ENCODE measurements at places on chromosomes 12 and 14.

- no peaks in the 10 kb centered on the region for H3K4me1 ChIP-seq
- DNase-seq, result no peak
- H3K36me3 ChIP-seq, result no peaks in the 10 kb centered on the region
- H3K27ac ChIP-seq, result no peak overlapping the region
These were observed 94.7 kb upstream of the OR4E1 start for GRCh38 chr14:21768116-21768874.

- DNase-seq, result no peak
- no peaks in the 10 kb centered on the region for H3K27me3 ChIP-seq
- peaks cover 24% of the 10 kb centered on the region for H3K4me1 ChIP-seq
- H3K36me3 ChIP-seq, result no peaks in the 10 kb centered on the region
- H3K4me3 ChIP-seq, result no peak overlapping the region
These were observed 6.0 kb downstream of the TMEM260 start for GRCh38 chr14:56585461-56586084.

DNA sequence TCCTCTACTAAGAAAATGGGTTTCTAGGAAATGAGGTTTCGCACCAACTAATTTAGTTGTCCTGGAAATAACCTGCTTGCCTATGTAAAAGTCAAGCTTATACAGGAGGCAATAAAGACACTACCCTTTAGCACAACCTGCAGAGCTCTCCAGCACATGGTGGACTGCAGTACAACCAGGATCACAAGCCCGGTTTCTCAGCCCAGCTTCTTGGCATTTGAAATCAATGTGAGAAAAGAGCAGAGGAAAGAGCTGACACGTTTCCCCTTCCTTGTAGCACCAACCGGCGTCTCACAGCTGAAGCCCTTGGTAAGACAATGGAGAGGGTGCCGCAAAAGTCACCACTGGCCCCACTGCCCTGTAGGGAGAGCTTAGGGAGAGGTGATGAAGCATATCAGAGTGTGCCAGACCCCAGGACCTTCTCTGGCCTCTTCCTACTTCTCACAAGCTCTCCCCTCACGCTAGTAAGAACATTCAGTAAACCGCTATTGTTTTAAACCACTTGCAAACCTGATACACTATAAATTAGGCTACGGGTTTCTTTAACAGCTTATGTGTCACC lies 8.6 kb downstream of the SPTLC2 start:
- no peak overlapping the region for H3K4me3 ChIP-seq
- H3K27me3 ChIP-seq, result no peaks in the 10 kb centered on the region
- no peaks in the 10 kb centered on the region for H3K36me3 ChIP-seq
- H3K4me1 ChIP-seq, result peaks cover 7% of the 10 kb centered on the region
- no peak for DNase-seq

- H3K36me3 ChIP-seq, result no peaks in the 10 kb centered on the region
- H3K27ac ChIP-seq, result no peak overlapping the region
- no peak overlapping the region for H3K4me3 ChIP-seq
- H3K4me1 ChIP-seq, result peaks cover 7% of the 10 kb centered on the region
- DNase-seq, result no peak
- H3K27me3 ChIP-seq, result peaks cover 8% of the 10 kb centered on the region
These were observed 3.9 kb upstream of the GPR162 start for GRCh38 chr12:6817662-6818157.

GRCh38 chr14:104114421-104115130 lies 23.8 kb upstream of the KIF26A start:
- H3K4me1 ChIP-seq, result peaks cover 23% of the 10 kb centered on the region
- no peak overlapping the region for H3K4me3 ChIP-seq
- H3K27me3 ChIP-seq, result no peaks in the 10 kb centered on the region
- H3K27ac ChIP-seq, result no peak overlapping the region
- H3K36me3 ChIP-seq, result no peaks in the 10 kb centered on the region

DNA sequence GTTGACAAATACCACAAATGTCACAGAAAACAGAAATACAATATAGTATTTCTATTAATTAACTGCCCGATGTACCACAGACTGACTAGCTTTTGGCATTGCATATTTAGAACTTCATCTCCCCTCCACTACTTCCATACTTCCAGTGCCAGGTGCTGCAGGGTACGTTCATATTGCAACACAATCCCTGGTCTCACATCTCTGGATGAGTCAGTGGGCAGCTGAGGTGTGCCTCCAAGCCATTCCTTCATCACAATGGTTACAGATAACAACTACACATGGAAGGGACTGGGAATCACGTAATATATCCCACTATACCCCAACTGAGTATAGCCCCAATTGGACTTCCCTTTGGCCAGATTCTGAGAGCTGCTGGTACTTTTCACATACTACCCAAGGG lies 31.1 kb downstream of the CCDC198 start:
- H3K4me3 ChIP-seq, result no peak overlapping the region
- no peaks in the 10 kb centered on the region for H3K27me3 ChIP-seq
- H3K4me1 ChIP-seq, result no peaks in the 10 kb centered on the region
- no peaks in the 10 kb centered on the region for H3K36me3 ChIP-seq

GRCh38 chr12:84561351-84561750 lies 351.2 kb downstream of the SLC6A15 start:
- no peak overlapping the region for H3K4me3 ChIP-seq
- H3K4me1 ChIP-seq, result no peaks in the 10 kb centered on the region
- no peaks in the 10 kb centered on the region for H3K36me3 ChIP-seq
- H3K27ac ChIP-seq, result no peak overlapping the region
- H3K27me3 ChIP-seq, result no peaks in the 10 kb centered on the region

GRCh38 chr12:64835901-64836300 lies 11.5 kb downstream of the TBC1D30 start:
- peaks cover 24% of the 10 kb centered on the region for H3K4me1 ChIP-seq
- no peak for DNase-seq
- no peak overlapping the region for H3K4me3 ChIP-seq
- no peaks in the 10 kb centered on the region for H3K27me3 ChIP-seq
- no peaks in the 10 kb centered on the region for H3K36me3 ChIP-seq

DNA sequence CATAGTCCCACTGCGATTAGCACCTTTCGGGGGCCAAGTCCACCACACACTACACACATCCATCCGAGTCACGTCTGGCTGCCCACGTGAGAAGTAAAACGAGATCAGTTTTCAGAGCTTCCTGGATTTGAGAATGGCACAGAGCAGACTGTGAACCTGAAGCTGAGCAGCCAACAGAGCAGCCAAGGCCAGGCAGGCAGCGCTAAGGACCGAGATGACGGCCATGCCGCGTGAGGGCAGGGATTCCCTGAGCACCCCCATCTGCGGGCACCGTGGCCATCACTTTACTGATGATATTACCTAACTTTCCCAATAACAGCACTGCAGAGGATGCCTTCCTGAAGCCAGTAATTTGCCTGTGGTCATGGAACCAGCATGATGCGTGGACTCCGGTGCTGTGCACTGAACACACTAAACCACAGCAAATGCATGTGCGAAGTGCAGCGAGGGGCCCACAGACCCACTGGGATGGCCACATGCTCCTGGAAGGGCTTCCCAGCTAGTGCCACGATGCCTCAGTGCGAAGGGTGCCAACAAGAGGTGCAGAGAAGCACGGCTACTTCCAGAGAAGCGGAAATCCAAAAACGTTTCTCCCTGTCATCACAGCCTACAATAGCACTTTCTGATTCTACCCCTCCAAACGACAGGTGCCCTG lies 56.0 kb downstream of the RNF34 start:
- no peak for DNase-seq
- H3K4me1 ChIP-seq, result no peaks in the 10 kb centered on the region
- H3K4me3 ChIP-seq, result no peak overlapping the region
- no peaks in the 10 kb centered on the region for H3K36me3 ChIP-seq

- H3K27me3 ChIP-seq, result no peaks in the 10 kb centered on the region
- H3K27ac ChIP-seq, result no peak overlapping the region
- no peak for DNase-seq
These were observed 39.2 kb downstream of the DICER1 start for GRCh38 chr14:95117937-95118721.

GRCh38 chr12:110458756-110459155 lies 8.6 kb upstream of the ARPC3 start:
- H3K36me3 ChIP-seq, result peaks cover 5% of the 10 kb centered on the region
- no peaks in the 10 kb centered on the region for H3K4me1 ChIP-seq
- DNase-seq, result no peak
- H3K27me3 ChIP-seq, result no peaks in the 10 kb centered on the region
- H3K27ac ChIP-seq, result no peak overlapping the region

- no peaks in the 10 kb centered on the region for H3K4me1 ChIP-seq
- H3K27me3 ChIP-seq, result no peaks in the 10 kb centered on the region
- H3K27ac ChIP-seq, result no peak overlapping the region
- no peak overlapping the region for H3K4me3 ChIP-seq
- DNase-seq, result no peak
These were observed 11.5 kb downstream of the RAD51B start for GRCh38 chr14:67831113-67831512.

- H3K27me3 ChIP-seq, result no peaks in the 10 kb centered on the region
- no peak overlapping the region for H3K4me3 ChIP-seq
- H3K4me1 ChIP-seq, result no peaks in the 10 kb centered on the region
- no peak overlapping the region for H3K27ac ChIP-seq
These were observed 55.6 kb upstream of the JDP2 start for GRCh38 chr14:75372260-75372659.

DNA sequence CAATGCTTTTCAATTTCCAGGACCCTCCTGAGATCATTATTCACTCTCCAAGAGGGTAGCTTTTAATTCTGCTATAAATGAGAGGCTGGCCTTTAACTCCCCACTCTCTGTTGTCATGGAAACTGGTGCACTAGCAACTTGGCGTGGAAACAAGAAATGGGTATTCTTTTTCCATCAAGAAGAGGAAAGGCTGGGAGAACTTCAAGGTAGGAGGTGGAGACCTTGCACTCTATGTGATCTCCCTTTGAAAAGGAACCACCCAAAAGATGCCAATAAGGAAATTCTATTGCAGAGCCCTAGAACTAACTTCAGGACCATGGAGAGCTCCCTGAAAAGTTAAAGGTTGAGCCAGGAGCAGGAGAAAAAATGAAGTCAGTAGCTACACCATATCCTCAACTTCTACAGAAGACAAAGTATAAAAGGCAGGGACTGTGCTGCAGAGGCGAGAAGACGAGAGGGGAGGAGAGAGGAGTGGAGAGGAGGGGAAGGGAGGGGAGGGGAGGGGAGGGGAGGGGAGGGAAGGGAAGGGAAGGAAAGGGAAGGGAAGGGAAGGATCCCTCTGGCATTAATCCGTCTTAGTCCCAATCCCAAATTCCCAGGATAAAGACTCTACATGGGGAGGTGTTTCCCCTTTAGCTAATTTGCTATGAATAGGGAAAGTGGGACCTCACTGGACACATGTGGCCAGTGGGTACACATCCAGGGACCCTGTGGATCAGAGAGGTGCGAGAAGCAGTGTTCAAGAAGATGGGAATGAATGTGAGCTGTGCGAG lies 46.7 kb upstream of the FICD start:
- no peaks in the 10 kb centered on the region for H3K27me3 ChIP-seq
- no peak for DNase-seq
- no peak overlapping the region for H3K27ac ChIP-seq
- no peaks in the 10 kb centered on the region for H3K36me3 ChIP-seq
- no peak overlapping the region for H3K4me3 ChIP-seq
- H3K4me1 ChIP-seq, result no peaks in the 10 kb centered on the region

DNA sequence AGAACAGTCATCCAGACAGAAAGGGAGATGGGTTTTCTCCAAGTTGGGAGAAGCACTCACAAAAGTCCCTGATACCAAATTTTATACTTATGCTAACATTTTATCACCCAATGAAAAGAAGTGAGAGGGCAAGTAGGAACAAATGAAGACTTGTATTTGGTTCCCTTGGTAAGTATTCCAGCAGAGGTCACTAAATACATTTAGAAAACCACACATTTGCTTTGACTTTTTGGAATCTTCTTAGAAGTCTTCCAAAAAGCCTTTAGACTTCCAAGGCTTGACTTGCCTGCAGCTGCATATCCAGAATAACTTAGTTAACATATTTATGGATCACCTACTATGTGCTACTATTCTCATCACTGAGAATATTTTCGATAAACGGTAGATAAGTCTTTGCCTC lies 3.1 kb upstream of the GYS2 start:
- H3K27ac ChIP-seq, result no peak overlapping the region
- H3K36me3 ChIP-seq, result no peaks in the 10 kb centered on the region
- H3K27me3 ChIP-seq, result no peaks in the 10 kb centered on the region
- no peak for DNase-seq
- peaks cover 18% of the 10 kb centered on the region for H3K4me1 ChIP-seq
- H3K4me3 ChIP-seq, result no peak overlapping the region

- peaks cover 23% of the 10 kb centered on the region for H3K4me1 ChIP-seq
- no peaks in the 10 kb centered on the region for H3K36me3 ChIP-seq
- no peak overlapping the region for H3K4me3 ChIP-seq
- H3K27ac ChIP-seq, result no peak overlapping the region
- H3K27me3 ChIP-seq, result no peaks in the 10 kb centered on the region
These were observed 12.3 kb downstream of the KRT80 start for GRCh38 chr12:52179396-52179973.

- DNase-seq, result no peak
- no peak overlapping the region for H3K4me3 ChIP-seq
- no peaks in the 10 kb centered on the region for H3K36me3 ChIP-seq
- no peaks in the 10 kb centered on the region for H3K4me1 ChIP-seq
- no peaks in the 10 kb centered on the region for H3K27me3 ChIP-seq
These were observed 12.6 kb upstream of the FAIM2 start for GRCh38 chr12:49916129-49916919.

DNA sequence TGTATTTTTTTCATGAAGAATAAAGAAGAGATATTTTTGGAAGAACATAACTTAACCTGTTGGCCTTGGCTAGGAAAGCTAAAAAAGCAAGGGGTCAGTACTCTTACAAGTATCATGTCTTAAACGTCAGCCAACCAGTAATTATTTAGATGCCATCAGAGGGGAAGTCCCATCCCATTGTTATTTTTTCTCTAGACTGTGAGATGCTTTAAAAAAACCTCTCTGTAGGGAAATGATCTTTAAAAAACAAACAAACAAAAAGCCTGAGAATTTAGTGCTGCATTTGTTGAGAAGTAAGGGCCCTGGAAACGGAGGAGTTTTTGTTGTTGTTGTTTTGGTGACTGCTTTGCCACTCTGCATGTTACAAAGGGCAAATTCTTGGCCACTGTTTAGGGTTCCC lies 474.0 kb downstream of the ZFP36L1 start:
- H3K27me3 ChIP-seq, result no peaks in the 10 kb centered on the region
- H3K4me1 ChIP-seq, result peaks cover 6% of the 10 kb centered on the region
- no peak overlapping the region for H3K4me3 ChIP-seq
- no peaks in the 10 kb centered on the region for H3K36me3 ChIP-seq
- H3K27ac ChIP-seq, result no peak overlapping the region
- no peak for DNase-seq

DNA sequence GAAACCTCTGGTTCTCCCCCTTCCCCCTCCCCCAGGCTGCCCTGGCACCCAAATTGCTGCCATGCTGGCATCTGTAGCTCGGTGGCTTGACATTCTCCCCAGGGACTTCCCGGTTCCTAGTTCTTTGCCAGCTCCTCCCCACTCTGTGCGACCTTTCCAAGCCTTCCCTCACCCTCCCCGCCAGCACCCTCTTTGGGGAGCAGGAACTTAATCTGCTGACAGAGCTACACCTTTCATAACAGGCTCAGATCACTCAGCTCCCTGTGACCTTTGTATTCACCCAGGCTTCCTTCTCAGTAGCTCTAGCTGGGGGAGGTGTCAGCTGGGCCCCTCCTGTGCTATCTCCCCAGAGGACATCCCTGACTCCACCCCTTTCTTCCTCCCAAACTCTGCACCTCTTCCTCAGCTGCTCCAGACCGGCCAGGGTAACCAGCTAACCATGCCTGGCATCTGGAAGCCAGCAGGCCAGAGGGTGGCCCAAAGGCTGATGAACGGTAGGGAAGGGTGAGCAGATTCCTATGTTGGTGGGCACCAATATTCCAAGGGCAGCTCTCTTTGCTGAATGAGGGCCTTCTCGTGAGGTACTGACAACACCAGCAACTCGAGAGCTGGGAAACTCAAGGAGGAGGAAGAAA lies 1.8 kb upstream of the COX14 start:
- no peak overlapping the region for H3K4me3 ChIP-seq
- H3K36me3 ChIP-seq, result no peaks in the 10 kb centered on the region
- peak overlapping the region; percentile 97 for H3K27ac ChIP-seq
- H3K4me1 ChIP-seq, result peaks cover 44% of the 10 kb centered on the region
- no peaks in the 10 kb centered on the region for H3K27me3 ChIP-seq
- peak; percentile 50 for DNase-seq
